ENCODE measurements at places on chromosomes 5 and 9.
A peak's percentile ranks its signal among the peaks of the same experiment; 100 is the strongest.

- DNase-seq = no peak
These were observed 768.1 kb upstream of the GRAMD2B start for GRCh38 chr5:125655156-125655555.

GRCh38 chr5:144177548-144177947 is 6.9 kb downstream of the KCTD16 start:
- DNase-seq = no peak

- DNase-seq = no peak
These were observed 46.9 kb downstream of the HACD4 start for GRCh38 chr9:20984506-20984905.

DNA sequence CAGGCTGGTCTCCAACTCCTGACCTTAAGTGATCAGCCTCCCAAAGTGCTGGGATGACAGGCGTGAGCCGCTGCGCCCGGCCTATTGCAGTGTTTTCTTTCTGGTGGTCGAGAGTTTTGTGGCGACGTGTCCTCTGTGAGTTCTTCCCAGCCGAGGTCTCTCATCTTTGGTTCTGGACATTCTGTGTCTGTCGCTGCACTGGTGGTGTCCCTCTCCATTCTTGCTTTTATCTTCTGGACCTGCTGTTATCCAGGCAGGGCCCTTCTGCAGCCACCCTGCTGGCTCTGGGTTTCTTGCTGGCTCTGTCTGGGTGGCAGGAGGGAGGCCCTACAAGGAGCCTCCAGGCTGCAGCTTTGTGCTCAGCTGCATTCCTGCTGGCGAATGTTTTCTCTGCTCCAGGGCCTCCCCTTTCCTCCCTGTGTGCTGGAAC is 49.1 kb upstream of the EXOC3 start:
- no peak for DNase-seq

- DNase-seq = no peak
These were observed 60.9 kb upstream of the IL17B start for GRCh38 chr5:149439899-149440542.

GRCh38 chr5:82918311-82919031 is 158.7 kb downstream of the TMEM167A start:
- no peak for DNase-seq

GRCh38 chr5:122201365-122201764 is 72.0 kb downstream of the ZNF474 start:
- no peak for DNase-seq

DNA sequence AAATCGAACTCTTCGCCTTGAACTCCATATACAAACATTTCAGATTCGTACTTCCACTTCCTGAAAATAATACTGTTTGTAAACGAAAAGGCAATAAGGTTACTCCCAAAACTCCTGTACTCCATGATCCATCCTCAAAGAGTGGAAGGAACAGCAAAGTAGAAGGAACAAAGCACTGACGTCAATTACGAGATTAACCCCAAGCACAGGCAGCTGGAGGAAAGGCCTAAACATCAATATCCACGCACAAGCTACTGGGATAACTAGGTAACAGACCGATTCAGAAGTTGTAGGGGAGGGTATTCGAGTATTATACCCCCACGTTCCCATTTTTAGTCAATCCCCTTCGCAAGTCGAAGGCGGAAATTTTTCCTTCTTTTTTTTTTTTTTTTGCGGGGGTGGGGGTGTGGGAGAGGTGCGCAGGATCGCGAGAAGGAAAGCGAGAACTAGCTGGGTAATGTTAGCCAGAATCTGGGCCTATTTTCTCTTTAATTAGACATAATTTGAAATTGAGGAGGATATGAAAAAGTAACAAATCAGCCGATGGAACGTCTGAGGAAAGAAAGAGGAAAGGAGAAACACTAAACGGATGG is 909 bp downstream of the AFF4 start:
- DNase-seq = peak; percentile 35

- DNase-seq = no peak
These were observed 21.5 kb downstream of the PALM2AKAP2 start for GRCh38 chr9:109801484-109801883.

GRCh38 chr9:131037335-131038255 is 28.6 kb downstream of the LAMC3 start:
- DNase-seq = no peak

GRCh38 chr5:135446206-135446605 is 942 bp downstream of the DCANP1 start:
- no peak for DNase-seq

DNA sequence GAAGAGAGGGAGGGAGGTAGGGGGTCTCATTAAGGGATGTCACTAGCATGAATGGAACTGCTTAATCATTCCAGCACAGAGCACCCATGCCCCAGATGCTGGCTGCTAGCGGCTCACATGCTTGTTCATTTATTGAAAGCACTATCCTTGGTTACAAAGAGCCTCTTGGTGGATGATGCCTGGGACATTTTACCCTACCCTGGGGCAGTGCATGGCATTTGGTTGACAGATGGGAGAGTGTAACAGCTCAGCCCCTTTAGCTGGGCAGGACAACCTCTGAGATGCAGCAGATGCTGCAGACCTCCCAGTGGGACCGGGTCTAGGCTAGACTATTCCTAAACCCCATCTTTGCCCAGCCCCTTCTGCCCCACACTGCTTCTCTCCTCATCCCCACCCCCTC is 46.9 kb upstream of the TCERG1 start:
- DNase-seq = peak; percentile 63

DNA sequence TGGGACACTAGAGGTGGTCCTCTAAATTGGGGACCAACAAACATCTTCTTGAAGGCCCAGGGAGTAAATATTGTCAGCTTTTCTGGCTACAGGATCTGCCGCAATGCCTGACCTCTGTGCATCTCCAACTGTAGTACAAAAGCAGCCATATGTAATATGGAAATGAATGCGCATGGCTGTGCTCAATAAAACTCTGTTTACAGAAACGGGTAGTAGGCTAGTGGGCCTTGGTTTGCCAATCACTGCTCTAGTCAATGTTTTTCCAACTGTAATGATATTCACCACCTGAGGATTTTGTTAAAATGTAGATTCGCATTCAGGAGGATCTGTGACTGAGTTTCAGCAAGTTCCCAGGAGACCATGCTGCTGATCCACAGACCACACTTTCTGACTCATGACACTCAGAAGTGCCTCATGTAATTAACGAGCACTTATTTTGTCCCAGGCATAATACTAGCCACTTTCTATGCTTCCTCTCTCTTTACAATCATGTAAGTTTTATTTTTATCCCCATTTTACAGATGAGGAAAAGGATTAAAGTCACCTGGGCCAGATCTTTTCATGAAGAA is 96.9 kb downstream of the MED27 start:
- no peak for DNase-seq

DNA sequence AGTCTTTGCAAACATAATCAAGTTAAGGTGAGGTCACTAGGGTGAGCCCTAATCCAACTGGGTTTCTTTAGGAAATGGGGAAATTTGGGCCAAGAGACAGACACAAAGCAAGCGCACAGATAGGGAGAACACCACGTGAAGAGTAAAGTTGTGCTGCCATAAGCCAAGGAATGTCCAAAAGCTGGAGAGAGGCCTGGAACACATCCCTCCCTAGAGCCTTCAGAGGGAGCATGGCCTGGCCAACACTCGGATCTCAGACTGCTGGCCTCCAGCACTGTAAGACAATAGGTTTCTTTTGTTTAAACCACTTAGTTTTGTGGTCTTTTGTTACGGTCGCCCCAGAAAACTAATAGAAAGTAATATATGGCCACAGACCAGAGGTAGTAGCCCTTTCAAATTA is 8.1 kb upstream of the ROR2 start:
- no peak for DNase-seq

- no peak for DNase-seq
These were observed 173.5 kb upstream of the SPRY4 start for GRCh38 chr5:142498298-142498697.

DNA sequence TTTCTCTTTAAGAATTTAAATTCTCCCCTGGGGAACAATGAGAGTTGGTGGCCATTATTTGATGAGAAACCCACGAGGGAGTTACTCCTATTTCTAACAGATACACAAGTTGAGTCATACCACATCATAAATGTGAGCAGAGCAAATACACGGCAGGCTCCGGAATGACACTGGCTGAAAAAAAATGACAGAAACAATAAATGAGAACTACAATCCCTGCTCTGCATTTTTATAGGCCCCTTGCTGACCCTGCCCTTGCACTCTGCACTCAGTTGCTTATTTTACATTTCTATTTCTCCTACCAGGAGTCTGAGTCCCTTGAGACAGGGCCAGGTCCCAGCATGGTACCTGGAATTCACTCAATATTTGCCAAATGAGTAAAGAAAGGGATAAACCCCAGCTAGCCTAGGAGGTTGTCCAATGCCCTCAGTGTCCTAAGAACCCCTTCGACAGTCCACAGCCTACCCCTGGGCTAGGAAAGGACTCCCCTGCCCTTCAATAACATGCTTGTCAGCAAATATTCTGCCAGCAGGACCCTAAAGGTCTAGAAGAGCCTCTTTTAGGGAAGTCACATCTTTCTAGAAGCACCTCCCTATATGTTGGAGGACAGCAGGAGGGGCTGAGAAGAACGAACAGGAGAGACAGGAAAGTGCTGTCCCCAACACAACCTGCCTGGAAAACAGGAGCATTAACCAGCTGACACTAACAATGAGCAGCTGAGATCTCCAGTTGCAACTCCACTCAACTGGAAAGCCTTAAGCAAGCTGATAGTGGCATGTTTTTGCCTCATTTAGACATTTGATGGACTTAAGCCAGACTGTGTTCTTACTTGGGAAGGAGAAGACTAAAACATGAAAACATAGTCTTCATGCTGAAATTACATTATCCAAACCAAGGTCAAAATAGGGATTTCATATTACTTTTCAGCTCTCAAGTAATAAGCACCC is 191.2 kb downstream of the ACTL7B start:
- no peak for DNase-seq

DNA sequence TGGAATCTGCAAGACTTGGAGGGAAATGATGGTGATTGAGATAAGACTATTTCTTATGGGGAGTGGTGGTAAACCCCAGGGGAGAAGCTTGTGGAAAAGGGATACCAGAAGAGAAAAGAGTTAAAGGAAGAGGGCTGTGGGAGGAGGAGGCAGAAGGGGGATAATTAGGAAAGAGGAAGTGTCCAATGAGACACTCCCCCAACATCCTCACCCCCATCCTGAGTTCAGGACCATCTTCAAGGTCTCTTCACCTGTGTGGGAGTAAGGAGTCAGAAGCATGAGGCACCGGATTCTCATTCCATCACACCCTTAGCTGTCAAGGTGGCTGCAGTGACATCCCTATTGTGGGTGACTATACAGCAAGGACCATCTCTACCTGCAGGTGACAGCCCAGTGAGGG is 106.6 kb upstream of the POC5 start:
- DNase-seq = no peak

- DNase-seq = no peak
These were observed 29.3 kb downstream of the SLC6A7 start for GRCh38 chr5:150219142-150219541.

GRCh38 chr5:25544652-25545249 is 900.0 kb upstream of the CDH10 start:
- peak; percentile 43 for DNase-seq

GRCh38 chr9:922171-922570 is 54.3 kb upstream of the DMRT3 start:
- no peak for DNase-seq

- DNase-seq = no peak
These were observed 51.6 kb upstream of the TXNDC8 start for GRCh38 chr9:110389148-110389750.
